ENCODE measurements at places on chromosomes 2 and 18.
A peak's percentile ranks its signal among the peaks of the same experiment; 100 is the strongest.

DNA sequence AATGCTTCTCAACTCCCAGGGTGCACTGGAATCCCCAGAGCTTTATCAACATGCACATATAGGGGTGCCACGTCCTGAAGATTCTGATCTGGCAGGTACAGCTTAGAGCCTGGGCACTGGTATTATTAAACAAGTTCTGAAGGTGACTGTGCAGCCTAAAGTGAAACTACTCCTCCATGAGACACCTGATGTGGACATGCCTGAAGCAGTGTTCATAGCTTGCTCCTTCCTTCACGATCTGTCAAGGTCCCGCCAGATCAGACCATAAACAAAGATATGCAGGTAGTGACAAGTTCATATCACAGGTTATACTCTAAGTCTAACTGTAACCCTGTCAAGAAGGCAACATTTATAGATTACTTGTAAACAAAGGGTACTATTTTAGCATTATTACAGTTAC, 65.3 kb upstream of the DNER start:
- no peak for DNase-seq

- DNase-seq = peak; percentile 9
These were observed 59.1 kb downstream of the TNS1 start for GRCh38 chr2:217943446-217944321.

DNA sequence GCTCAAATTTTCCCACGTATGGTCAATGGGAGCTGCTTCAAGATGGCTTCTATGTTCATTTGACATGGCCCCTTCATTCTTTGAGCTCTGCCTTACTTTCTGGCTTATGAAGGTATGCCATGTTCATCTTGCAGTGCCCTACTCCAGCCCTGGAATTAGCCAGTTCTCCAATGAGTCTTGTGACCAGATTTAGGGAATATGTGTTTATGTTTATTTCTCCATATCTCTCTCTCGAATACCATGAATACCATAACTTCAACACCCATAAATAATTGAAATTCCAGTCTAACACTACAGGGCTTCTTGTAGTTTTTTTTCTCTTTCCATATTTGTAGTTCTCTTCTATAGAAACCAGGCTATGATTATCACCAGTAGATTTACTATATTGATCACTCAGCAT, 39.7 kb downstream of the EPB41L5 start:
- no peak for DNase-seq

DNA sequence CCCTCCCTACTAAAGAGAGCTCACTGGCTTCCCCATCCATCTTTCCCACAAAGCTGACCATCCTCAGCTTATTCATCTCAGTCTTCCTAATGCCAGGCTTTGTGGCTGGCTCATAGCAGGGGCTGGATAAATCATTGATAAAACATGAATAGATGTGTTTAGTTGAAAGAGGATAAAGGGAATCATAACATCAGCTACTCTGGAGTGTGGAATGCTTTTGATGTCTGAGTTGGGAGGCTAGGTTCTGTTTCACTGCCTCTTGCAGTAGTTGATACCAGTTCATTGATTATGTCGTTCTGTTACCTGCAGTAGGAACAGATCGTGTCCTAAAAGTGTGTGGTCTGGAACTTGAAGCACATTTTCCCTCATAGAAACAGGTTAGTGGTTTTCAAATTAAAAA, 66.3 kb upstream of the HK2 start:
- no peak for DNase-seq

GRCh38 chr18:57077786-57078552, 68.9 kb upstream of the BOD1L2 start:
- no peak for DNase-seq

DNA sequence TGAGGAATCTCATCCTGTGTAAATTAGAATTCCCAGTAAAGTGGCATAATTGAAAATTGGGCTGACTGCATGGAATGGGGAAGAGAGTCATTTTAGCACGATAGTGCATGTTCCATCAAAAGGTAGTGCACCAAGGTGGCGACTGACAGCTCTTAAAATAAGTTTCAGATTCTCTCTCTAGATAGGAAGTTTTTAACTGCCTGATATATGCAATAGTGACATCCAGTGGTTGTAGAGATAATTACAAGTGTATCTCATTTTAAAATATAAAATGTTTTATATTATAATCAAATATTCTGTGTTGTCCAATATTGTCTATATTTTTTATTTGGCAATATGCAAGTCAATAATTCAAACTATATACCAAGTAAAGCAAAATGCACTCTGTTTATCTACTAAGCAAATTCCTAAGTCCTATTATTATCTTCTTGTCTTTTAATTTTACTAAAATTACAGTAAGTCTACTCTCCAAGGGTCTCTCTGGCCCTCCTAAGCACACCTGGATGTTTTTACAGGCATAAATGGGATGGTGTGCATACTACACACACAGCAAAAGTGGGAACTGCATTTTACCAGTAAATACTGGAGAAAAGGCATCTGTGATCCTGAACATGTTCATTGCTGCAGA, 397.7 kb upstream of the HNRNPA3 start:
- peak; percentile 8 for DNase-seq

GRCh38 chr2:74552914-74553811, 579 bp downstream of the LOXL3 start:
- no peak for DNase-seq

GRCh38 chr2:28768422-28768821, 16.8 kb downstream of the PPP1CB start:
- DNase-seq = no peak

- no peak for DNase-seq
These were observed 60.8 kb downstream of the ABCG8 start for GRCh38 chr2:43899589-43899988.

DNA sequence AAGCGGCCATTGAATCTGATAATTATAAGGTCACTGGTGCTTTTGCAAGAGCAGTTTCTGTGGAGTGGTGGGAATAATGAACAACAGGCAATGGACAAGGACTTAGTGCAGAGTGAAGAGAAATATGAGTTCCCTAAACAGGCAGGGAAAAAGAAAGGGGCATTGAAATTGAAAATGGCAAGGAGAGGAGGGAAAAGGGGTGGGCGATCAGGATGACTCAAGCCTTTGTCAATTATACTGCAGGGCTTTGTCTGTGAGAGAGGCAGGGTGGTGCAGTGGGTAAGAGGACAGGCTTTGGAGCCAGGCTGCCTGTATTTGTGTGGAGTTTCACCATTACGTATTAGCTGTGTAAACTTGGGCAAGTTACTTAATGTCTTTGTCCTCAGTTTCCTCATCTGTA, 29.5 kb upstream of the PAIP2B start:
- DNase-seq = no peak

GRCh38 chr2:67528320-67528719, 131.2 kb downstream of the ETAA1 start:
- DNase-seq = no peak

DNA sequence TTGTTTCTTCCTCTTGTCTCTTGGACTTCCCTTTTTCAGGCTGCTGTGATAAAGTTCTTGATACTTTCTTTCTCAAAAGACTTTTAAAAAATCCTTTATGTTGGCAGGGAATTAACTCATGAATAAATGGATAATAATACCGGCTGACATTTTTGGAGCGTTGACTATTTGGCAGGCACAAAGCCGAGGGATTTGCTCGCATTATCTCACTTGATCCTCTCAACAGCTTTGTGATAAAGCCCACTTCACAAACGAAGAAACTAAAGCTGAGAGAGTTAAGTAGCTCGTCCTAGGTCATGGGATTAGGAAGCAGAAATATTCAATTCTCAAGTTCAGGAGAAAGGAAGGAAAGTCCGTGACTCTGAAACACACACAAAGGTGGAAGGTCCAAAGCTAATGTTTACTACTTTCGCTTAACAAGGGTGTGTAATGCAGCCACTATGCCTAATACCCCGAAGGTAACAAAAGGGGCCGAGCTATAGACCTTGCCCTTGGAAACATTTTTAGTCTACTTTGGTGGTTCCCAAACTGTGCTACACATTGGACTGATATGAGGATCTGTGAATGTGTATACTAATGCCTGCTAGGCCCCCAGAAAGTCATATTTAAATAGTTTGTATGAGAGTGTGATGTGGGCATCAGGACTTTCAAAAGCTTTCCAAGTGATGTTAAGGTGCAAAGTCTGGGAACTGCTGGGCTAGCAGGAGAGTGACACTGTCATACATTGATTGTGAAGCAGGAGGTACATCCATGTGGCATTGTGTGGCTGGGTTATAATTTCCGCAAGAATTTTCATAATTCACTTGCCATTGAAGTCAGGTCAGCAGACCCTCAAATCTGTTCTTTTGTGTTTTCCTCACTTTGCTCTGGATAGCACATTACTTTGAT, 508.4 kb downstream of the PLCL1 start:
- no peak for DNase-seq

GRCh38 chr2:235234736-235235135, 259.1 kb upstream of the AGAP1 start:
- DNase-seq = no peak

GRCh38 chr18:53790786-53791185, 433.7 kb downstream of the MBD2 start:
- DNase-seq = no peak

DNA sequence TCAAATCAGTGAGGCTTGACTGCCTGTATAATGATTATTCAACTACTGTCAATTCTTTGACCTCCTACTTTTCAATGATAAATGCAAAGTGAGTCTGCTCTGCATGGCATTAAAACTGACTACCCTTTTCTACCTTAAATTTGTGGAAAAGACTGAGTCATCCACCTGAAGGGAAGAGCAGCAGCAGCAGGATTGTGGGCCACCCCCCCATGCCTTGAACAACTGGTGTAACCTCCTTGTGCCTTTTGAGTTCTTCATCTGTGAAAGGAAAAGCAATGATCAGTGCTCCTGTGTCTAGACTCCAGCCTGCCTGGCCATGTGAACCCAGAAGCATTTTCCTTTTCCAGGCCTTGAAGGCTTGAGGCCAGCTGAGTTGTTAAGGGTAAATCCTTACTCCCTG, 102.9 kb downstream of the OSR1 start:
- DNase-seq = no peak
